Osteoblast (primary cell): ENCODE measurements at places on chromosomes 5 and 9.

DNA sequence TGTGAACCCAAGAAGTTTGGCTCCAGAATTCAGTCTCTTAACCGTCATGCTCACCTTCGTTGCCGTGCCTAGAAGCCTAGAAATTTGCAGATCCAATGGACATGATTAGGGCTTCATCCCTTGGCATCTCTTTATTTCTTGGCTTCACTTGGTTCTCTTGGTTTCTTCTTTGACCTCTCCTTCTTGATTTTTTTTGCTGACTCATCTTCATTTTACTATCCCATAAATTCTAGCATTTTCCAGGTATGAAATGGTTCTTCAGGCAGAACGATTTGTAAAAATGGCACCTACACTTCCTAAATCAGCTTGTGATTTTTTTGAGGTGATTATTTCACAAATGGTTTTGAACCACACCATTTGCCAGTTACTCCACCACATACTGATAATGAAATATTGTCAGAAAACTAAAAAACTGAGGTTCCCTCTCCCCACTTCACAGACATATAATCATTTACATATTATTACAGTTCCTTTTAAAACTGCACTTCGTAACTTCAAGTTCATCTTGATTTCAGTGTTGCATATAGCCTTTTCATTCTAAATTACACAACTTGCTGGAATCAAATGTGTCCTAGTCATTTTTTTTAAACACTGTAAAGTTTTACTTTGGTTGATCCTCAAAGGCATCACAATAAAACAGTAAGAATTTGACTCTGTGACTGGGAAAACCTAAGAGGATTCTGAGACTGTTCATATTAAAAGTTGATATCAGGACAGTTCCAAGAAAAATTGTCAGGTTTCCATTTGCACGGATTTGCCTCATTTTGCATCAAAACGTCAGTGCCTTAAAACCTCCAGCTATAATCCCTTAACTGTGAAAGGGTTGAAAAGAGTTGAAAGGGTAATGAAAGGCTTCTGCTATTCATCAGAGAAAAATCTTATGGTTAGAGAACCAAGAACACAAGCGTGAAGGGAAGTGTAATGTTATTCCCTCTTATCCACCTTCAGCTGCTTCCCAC, 8.9 kb upstream of the NREP start:
- DNase-seq = no peak

- DNase-seq = peak; percentile 32
Measured at GRCh38 chr5:120088412-120088811, 375.7 kb upstream of the PRR16 start.

- DNase-seq = no peak
Measured at GRCh38 chr5:146301626-146302025, 37.0 kb upstream of the POU4F3 start.

DNA sequence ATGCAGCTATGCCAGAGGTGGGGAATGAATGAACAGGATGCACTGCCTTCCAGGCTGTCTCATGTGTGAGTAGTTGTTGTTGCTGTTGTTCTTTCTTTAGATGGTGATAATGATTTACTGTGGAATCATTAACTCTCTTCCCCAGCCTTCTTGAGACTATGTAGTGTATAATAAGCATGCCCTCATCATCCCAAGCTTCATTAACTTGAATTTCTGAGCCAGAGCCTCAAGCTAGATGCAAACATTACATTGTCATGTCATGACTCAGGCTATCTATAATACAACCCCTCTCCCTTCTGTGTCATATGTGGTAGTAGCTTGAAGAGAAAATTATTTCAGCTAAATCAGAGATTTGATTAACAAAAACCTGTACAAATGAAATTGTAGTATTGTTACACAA, 10.0 kb upstream of the ADAMTSL1 start:
- DNase-seq = no peak

- DNase-seq = no peak
Measured at GRCh38 chr9:113931140-113931539, 55.0 kb downstream of the ZNF618 start.

GRCh38 chr5:150181027-150181426, 8.8 kb upstream of the SLC6A7 start:
- no peak for DNase-seq

DNA sequence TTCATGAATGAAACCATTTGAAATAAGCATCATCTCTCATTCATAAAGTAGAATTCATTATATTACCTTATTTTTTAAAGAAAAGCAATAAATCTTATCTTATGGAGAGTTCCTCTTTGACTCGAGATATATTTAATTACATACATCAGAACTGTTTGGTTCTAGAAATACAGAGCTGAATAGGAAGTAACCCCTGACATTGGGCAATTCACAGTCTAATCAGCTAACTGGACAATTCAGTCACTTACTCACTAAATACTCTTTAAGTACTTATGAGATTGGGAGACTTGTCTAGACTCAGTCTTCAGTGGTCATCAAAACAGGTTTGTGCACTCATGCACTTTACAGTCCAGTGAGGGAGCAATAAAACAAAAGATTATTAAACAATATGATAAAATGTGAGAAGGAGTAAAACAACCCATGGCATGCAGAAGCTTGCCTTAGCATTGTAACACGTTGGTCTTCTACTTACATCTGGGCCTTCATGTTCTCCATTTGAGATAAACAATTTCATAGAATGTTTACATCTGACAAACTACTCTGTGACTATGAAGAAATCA, 11.5 kb upstream of the FBXO38 start:
- no peak for DNase-seq
